Activated naive CD4-positive, alpha-beta T cell (primary cell): ENCODE measurements at places on chromosomes 11 and 22.

- DNase-seq: no peak
Observed at GRCh38 chr11:131980888-131981668, 610.7 kb downstream of the NTM start.

- DNase-seq: no peak
Observed at GRCh38 chr11:2777871-2778629, 78.3 kb upstream of the KCNQ1OT1 start.

GRCh38 chr11:128227466-128227865 is 359.9 kb downstream of the ETS1 start:
- DNase-seq: no peak

DNA sequence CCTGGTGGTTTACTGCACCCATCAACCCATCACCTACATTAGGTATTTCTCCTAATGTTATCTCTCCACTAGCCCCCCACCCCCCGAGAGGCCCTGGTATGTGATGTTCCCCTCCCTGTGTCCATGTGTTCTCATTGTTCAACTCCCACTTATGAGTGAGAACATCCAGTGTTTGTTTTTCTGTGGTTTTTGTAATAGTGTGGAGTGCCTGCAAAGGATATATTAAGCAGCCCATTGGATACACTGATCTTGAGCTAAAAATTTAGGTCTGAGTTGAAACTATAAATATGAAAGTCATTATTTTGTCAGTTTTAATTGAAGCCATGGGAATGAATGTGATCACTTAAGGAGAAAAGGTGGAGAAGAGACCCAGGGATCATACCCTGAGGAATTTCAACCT is 23.0 kb downstream of the MRPL48 start:
- no peak for DNase-seq

GRCh38 chr11:82858133-82858532 is 42.1 kb downstream of the PRCP start:
- DNase-seq: no peak

DNA sequence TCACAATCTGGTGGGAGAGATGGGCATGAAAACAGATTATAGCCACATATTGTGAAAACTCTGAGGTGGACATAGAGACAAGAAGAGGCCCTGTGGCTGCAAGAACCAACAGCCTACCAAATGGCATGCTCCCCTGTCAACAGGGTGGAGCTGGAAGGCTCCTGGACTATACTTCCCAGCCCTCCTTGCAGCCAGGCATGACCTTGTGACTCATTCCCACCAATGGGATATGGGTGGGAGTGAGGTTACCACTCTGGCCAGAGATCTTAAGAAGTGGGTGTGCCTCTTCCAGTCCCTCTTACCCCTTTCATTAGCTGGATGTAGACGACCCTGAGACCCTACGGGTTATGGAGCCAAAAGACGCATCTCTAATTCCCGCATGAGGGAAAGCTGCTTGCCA is 126.4 kb upstream of the ZBED5 start:
- DNase-seq: no peak

- no peak for DNase-seq
Observed at GRCh38 chr22:27985323-27986275, 66.5 kb upstream of the PITPNB start.
